ENCODE measurements at places on chromosomes 1 and 21.

GRCh38 chr1:148333875-148334338, 149.2 kb downstream of the PPIAL4G start:
- no peak for DNase-seq

DNA sequence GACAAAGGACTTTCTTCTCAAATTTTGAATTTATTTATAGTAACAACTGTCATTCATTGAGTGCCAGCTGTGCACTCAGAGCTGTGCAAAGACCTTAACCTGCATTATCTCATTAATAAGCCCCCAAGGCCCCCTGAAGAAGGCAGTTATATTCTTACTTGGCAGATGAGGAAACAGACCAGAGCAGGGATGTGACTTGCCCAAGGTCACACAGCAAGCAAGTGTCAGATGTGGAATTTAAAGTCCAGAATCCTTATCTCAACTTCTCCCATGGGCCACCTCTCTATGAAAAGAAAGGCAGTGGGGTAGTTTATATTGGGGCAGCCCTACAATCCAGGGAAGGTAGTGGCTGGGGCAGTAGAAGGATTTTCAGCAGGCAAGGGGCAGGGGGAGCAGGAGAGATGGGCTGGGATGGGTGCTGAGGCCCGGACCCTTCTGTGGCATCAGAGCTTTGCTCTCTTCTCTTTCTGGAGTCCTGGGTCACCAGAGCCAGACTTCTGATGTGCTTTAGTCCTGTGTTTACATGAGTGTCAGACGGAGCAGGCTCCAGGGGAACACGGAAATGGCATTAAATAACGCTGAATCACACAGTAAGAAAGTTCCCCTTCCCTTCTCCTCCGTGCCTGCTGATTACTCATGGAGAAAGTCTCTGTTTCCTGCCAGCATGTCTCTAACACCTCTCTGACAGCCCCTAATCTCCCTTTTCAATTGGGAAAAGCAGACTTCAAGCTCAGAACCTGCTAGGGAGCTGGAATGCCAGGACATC, 39.5 kb downstream of the EPHB2 start:
- no peak for DNase-seq

- DNase-seq: no peak
Observed at GRCh38 chr21:25845729-25846256, 111.0 kb downstream of the GABPA start.

GRCh38 chr1:182394055-182394775, 2.6 kb upstream of the GLUL start:
- DNase-seq: no peak

GRCh38 chr1:17885663-17886320, 130.7 kb downstream of the ACTL8 start:
- DNase-seq: no peak

DNA sequence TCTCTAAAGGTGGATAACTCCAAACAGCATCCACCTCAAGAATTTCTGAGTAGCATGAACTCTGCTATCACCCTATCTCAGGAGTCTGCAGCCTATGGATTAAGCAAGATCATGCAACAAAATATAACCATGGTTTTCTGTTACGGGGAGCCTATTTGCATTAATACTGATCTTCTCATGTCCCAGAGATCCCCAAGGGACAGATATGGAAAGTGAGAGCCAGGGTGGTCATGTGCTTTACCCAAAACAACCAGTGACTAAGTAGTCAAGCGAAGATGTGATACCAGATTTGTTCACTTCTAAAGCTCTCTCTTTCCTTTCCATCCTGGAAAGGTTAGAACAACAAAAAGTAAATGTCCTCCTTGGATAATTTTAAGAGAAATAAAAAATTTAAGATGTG, 125.1 kb downstream of the PRRX1 start:
- no peak for DNase-seq

- no peak for DNase-seq
Observed at GRCh38 chr1:205245096-205245495, 17.4 kb downstream of the TMCC2 start.

DNA sequence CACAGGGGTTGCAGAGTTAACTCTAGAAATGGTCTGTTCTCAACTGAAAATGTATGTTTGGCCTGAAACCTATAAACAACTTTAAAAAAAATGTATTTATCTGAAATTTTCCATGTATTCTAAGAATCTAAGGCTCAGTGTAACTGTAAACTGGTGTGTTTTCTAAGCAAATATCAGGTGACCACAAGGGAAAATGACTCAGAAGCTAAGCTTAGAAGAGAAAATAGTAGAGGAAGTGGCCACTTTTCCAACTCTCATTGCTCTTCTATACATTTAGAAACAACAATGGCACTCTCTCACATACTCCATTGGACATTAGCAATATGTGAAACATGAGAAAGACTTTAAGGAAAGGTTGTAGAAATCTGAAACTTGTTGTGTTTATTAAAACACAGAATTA, 7.5 kb downstream of the TNFSF18 start:
- DNase-seq: no peak

GRCh38 chr1:3767328-3767925, 5.1 kb upstream of the SMIM1 start:
- DNase-seq: no peak

DNA sequence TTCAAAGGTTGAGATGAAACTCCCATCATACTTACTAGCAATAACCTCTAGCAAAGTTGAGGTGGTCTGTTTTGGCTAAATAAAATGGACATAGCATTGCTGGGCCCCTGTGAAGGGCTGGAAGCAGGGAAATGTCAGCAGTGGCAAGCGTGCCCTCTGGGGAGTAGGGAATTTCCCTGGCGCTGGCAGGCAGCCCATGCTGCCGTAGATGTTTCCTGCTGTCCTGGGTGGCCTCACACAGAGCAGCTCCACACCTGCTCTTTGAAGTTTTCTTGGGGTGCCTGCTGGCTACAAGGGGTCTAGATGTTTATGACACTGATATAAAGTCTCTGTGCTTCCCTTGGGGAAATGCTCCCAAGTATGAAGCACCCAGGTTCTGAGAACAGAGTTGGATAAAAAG, 30.2 kb downstream of the ADARB1 start:
- DNase-seq: no peak

GRCh38 chr1:54848134-54848948, 38.7 kb downstream of the DHCR24 start:
- DNase-seq: no peak
